A549 treated with AZD2906 at 1 μM for 4 hours (cell line): ENCODE measurements at places on chromosomes 5 and 9. TPM values are rescaled to one million over a fixed set of nuclear protein-coding genes. Genes with fewer than 3 reads are reported as not detected.

Gene PCDHA3
- 0.82 to 1.0 TPM (median 0.93 TPM) in 5 replicates for total RNA-seq

Gene PCDH12
- not detected in 5 replicates for total RNA-seq

Gene SNX18
- 5.0 to 6.7 TPM (median 6.4 TPM) in 5 replicates for total RNA-seq

Gene EQTN
- total RNA-seq: 0.16 to 0.20 TPM in 2 of 5 replicates, not detected in the others

Gene PCDHB13
- total RNA-seq: 0.03 to 0.08 TPM (median 0.06 TPM) in 5 replicates

Gene SH3TC2
- 0.39 to 0.92 TPM (median 0.56 TPM) in 5 replicates for total RNA-seq

Gene TMEM141
- total RNA-seq: 64.4 to 82.3 TPM (median 79.7 TPM) in 5 replicates

Gene HAND1
- total RNA-seq: 0.39 to 0.83 TPM (median 0.45 TPM) in 5 replicates

Gene NUTM2G
- total RNA-seq: not detected in 5 replicates

Gene HDHD3
- total RNA-seq: 20.3 to 24.8 TPM (median 22.6 TPM) in 5 replicates

Gene LCN15
- 0.05 to 0.09 TPM (median 0.09 TPM) in 3 of 5 replicates, not detected in the others for total RNA-seq

Gene HSD17B4
- total RNA-seq: 52.0 to 65.3 TPM (median 58.1 TPM) in 5 replicates

Gene SHISAL2B
- 0.15 TPM in 1 of 5 replicates, not detected in the others for total RNA-seq

Gene NEUROG1
- total RNA-seq: not detected in 5 replicates

Gene PCDHGC4
- 0.02 to 0.07 TPM in 2 of 5 replicates, not detected in the others for total RNA-seq

Gene PCAT7
- total RNA-seq: 0.43 to 0.76 TPM (median 0.55 TPM) in 5 replicates

Gene CENPP
- total RNA-seq: 5.1 to 7.4 TPM (median 6.8 TPM) in 5 replicates

Gene SOX30
- 0.03 TPM in 1 of 5 replicates, not detected in the others for total RNA-seq

Gene NREP
- total RNA-seq: 1.9 to 3.9 TPM (median 3.8 TPM) in 5 replicates

Gene KCNV2
- not detected in 5 replicates for total RNA-seq

Gene SMARCA2
- total RNA-seq: 20.3 to 32.1 TPM (median 20.6 TPM) in 5 replicates

Gene TRIM23
- 5.1 to 9.4 TPM (median 7.0 TPM) in 5 replicates for total RNA-seq

Gene AQP3
- 18.8 to 31.6 TPM (median 24.2 TPM) in 5 replicates for total RNA-seq

Gene FOXD4
- total RNA-seq: 0.13 to 0.57 TPM (median 0.37 TPM) in 5 replicates

Gene HAVCR1
- 26.8 to 45.6 TPM (median 30.4 TPM) in 5 replicates for total RNA-seq

Gene ORM1
- not detected in 5 replicates for total RNA-seq

Gene CMBL
- 20.5 to 23.9 TPM (median 21.4 TPM) in 5 replicates for total RNA-seq

Gene BAAT
- 0.31 to 0.49 TPM (median 0.46 TPM) in 5 replicates for total RNA-seq

Gene HEMGN
- not detected in 5 replicates for total RNA-seq

Gene FAXDC2
- 0.29 to 0.37 TPM (median 0.35 TPM) in 5 replicates for total RNA-seq

Gene DND1
- 0.42 to 0.92 TPM (median 0.60 TPM) in 5 replicates for total RNA-seq

Gene RNF183
- 0.10 to 0.19 TPM in 2 of 5 replicates, not detected in the others for total RNA-seq

Gene CYLC2
- not detected in 5 replicates for total RNA-seq

Gene SARDH
- total RNA-seq: 0.02 to 0.34 TPM (median 0.08 TPM) in 5 replicates

Gene FOXI1
- total RNA-seq: not detected in 5 replicates

Gene PCDHB10
- total RNA-seq: 0.02 to 0.06 TPM (median 0.03 TPM) in 3 of 5 replicates, not detected in the others

Gene PCDHA6
- 0.03 to 0.07 TPM (median 0.07 TPM) in 5 replicates for total RNA-seq

Gene SLC25A2
- total RNA-seq: not detected in 5 replicates

Gene XPA
- 13.0 to 15.2 TPM (median 13.6 TPM) in 5 replicates for total RNA-seq

Gene SLIT3
- total RNA-seq: 13.0 to 18.1 TPM (median 16.5 TPM) in 5 replicates

Gene ALDH1B1
- total RNA-seq: 44.0 to 54.7 TPM (median 45.2 TPM) in 5 replicates

Gene GRM6
- total RNA-seq: not detected in 5 replicates

Gene PCDHGA6
- total RNA-seq: 0.11 to 0.28 TPM (median 0.24 TPM) in 5 replicates

Gene TMC1
- 0.02 to 0.10 TPM (median 0.07 TPM) in 4 of 5 replicates, not detected in the other for total RNA-seq

Gene MEIKIN
- total RNA-seq: not detected in 5 replicates

Gene CNTFR
- total RNA-seq: 0.06 to 0.14 TPM (median 0.12 TPM) in 5 replicates

Gene CRAT
- total RNA-seq: 24.9 to 30.3 TPM (median 29.8 TPM) in 5 replicates

Gene PTPRD
- 0.13 to 0.49 TPM (median 0.26 TPM) in 5 replicates for total RNA-seq

Gene NADK2
- 9.0 to 13.1 TPM (median 11.4 TPM) in 5 replicates for total RNA-seq

Gene SLC6A18
- total RNA-seq: 0.24 TPM in 1 of 5 replicates, not detected in the others

Gene IL3
- total RNA-seq: not detected in 5 replicates

Gene RCL1
- 51.5 to 54.6 TPM (median 53.4 TPM) in 5 replicates for total RNA-seq

Gene GGTA1
- not detected in 5 replicates for total RNA-seq

Gene PLK2
- 34.3 to 39.3 TPM (median 37.0 TPM) in 5 replicates for total RNA-seq

Gene LHX3
- total RNA-seq: 0.07 to 0.08 TPM (median 0.08 TPM) in 4 of 5 replicates, not detected in the other

Gene SOWAHA
- total RNA-seq: 0.08 to 0.16 TPM (median 0.10 TPM) in 5 replicates

Gene GLDC
- total RNA-seq: 10.7 to 13.9 TPM (median 12.2 TPM) in 5 replicates

Gene CLIC3
- total RNA-seq: 3.2 to 7.2 TPM (median 5.6 TPM) in 5 replicates

Gene ADAMTS13
- 0.31 to 0.63 TPM (median 0.60 TPM) in 5 replicates for total RNA-seq

Gene HARS1
- total RNA-seq: 71.6 to 81.2 TPM (median 75.8 TPM) in 5 replicates
